Activated CD4-positive, alpha-beta T cell treated with anti-CD3 and anti-CD28 coated beads for 36 hours (primary cell): ENCODE measurements at places on chromosomes 6 and 20. TPM values are rescaled to one million over a fixed set of nuclear protein-coding genes. Genes with fewer than 3 reads are reported as not detected.

SLC22A23 gene
- 0.39 TPM for total RNA-seq

- DNase-seq = no peak
These were observed 260.3 kb upstream of the MOCS1 start for GRCh38 chr6:40194447-40195170.

CDH4 gene
- total RNA-seq = not detected

MPIG6B gene
- not detected for total RNA-seq

DNA sequence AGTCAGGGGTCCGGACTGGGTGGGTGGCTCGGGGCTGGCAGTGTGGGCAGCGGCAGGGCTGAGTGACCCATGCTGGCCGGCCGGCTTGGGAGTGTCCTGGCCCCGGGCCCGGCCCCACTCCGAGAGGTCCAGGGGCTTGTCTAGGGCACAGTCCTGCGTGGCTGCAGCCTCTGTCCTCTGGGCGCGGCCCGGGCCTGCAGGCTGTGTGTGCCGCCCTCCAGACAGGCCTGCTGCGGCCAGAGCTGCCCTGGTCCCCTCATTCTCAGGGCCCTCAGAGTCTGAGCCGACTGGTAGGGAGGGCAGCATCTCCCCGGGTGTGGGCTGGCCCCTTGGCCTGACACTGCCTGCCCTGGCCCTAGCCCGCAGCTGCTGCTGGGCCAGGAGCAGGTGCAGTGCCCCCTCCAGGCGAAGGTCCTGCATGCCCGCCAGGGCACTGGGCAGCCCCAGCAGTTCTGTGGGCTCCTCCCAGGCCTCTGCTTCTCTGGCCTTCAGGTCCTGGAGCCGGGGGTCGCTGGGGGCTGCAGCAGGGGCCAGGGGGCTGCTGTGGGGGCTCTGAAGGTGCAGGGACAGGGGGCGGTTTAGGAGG is 6.9 kb upstream of the CABLES2 start:
- DNase-seq = no peak

GRCh38 chr6:161701056-161701455 is 427.2 kb upstream of the AGPAT4 start:
- no peak for DNase-seq

GPR63 gene
- total RNA-seq = 1.3 TPM

- no peak for DNase-seq
These were observed 75.1 kb downstream of the PAX1 start for GRCh38 chr20:21780528-21780927.

ULBP1 gene
- total RNA-seq = 2.7 TPM

QRSL1 gene
- 15.8 TPM for total RNA-seq

KCNB1 gene
- total RNA-seq = not detected

GRCh38 chr20:49256261-49256660 is 21.6 kb downstream of the ZNFX1 start:
- DNase-seq = no peak

DNA sequence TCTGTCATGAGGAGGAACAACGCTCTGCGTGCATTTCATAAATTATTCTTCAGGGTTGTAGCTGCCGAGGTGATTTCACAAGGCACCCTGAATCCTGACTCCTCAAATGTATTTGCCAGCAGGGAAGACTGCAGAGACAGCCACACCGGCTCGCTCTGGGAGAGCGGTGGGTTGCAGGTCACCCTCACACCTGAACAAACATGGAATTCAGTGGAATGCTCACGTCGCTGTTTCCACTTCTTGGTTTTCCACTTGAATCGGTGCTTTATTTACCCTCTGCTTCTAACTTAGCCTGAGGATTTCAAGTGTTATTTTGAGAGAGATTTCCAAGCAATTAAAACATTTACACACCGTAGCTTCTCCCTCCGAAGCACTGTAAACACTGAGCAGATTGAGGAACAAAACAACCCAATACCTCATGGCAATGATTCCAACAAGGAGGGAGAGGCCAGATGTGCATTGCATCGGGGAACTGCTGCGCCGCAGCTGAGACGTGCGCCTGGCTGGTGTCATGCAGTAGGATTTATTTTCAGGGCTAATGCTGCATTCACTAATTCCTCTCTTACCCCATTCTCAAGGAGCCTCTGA is 59.5 kb upstream of the GGTLC1 start:
- DNase-seq = no peak

GRCh38 chr20:62337558-62338293 is 29.4 kb downstream of the LAMA5 start:
- no peak for DNase-seq

- peak; percentile 79 for DNase-seq
These were observed 2.2 kb upstream of the ID1 start for GRCh38 chr20:31602779-31603441.

ABHD16B gene
- 0.11 TPM for total RNA-seq

HLA-DRB1 gene
- 12.7 TPM for total RNA-seq

DNA sequence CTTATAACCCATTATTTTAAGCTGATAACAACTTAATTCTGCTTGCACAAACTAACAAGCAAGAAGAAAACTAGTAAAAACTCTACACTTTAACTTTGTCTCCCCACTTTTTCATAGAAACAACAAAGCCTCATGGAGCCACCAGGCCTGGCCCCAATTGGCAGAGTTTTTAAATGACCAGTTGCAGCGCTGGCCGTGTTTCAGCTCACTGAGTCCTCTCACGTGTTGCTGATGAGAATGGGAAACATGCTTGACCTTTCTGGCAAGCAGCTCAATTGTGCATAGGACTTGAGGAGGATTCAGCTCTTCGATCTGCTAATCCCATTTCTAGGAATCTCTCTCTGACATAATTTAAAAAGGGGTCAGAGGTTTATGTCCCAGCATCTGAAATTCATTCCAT is 24.5 kb upstream of the GRM4 start:
- DNase-seq = no peak

GRCh38 chr6:90488816-90489215 is 98.1 kb downstream of the MAP3K7 start:
- DNase-seq = no peak
